CD4-positive, CD25-positive, alpha-beta regulatory T cell (primary cell): ENCODE measurements at places on chromosomes 1 and 21. TPM values are rescaled to one million over a fixed set of nuclear protein-coding genes. Genes with fewer than 3 reads are reported as not detected.

PODN gene
- not detected for polyA plus RNA-seq

GRCh38 chr1:22747021-22747734, 36.5 kb downstream of the EPHB2 start:
- H3K27ac ChIP-seq, result no peak overlapping the region
- DNase-seq, result no peak
- H3K27me3 ChIP-seq, result no peaks in the 10 kb centered on the region
- H3K36me3 ChIP-seq, result no peaks in the 10 kb centered on the region
- H3K4me3 ChIP-seq, result no peak overlapping the region

OR14K1 gene
- polyA plus RNA-seq, result not detected

DNA sequence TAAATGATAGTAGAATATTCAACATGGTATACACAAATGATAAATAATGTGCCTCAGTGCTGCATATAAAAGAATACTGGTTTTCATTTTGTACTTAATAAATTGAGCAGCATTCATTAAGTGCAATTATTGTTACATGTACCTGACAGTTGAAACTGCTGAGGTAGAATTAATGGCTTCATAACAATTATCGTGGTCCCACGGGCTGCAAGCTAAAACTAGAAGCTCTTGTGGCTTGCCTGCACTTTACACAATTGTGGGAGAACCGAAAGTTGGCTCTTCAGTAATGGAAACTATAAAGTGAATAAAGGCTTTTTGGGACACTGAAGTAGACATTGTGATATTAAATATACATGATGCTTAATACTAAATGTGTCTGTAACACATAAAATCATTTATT, 23.2 kb downstream of the INSL5 start:
- H3K36me3 ChIP-seq, result no peaks in the 10 kb centered on the region
- DNase-seq, result no peak
- H3K4me3 ChIP-seq, result no peak overlapping the region
- no peaks in the 10 kb centered on the region for H3K4me1 ChIP-seq
- peaks cover 8% of the 10 kb centered on the region for H3K27me3 ChIP-seq

DNA sequence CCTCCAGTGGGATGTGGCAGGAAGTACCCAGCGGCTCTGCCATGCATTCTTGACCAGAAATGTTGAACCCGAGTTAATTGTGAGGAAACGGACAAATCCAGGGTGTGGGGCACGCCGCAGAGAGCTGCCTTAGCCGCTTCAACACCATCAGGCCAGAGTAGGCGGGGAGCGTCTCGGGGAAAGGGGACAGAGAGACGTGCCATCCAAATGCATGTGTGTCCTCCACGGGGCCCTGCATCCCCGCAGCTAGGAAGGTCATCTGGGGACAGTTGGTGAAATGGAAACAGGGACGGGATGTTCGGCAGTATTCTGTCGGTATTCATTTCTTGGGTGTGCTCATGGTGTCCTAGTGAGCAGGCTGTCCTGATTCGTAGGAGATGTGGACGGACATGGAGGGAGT, 59.1 kb upstream of the TRAPPC10 start:
- no peak overlapping the region for H3K27ac ChIP-seq
- no peak overlapping the region for H3K4me3 ChIP-seq
- DNase-seq, result no peak

- DNase-seq, result no peak
- H3K4me1 ChIP-seq, result no peaks in the 10 kb centered on the region
- no peak overlapping the region for H3K4me3 ChIP-seq
- H3K36me3 ChIP-seq, result no peaks in the 10 kb centered on the region
- peaks cover 4% of the 10 kb centered on the region for H3K27me3 ChIP-seq
Measured at GRCh38 chr21:33684068-33684467, 41.8 kb downstream of the ITSN1 start.

CDC42SE1 gene
- 152 TPM for polyA plus RNA-seq

CELA3B gene
- not detected for polyA plus RNA-seq

GRCh38 chr1:8822373-8823294, 5.2 kb upstream of the RERE start:
- H3K36me3 ChIP-seq, result no peaks in the 10 kb centered on the region
- no peak for DNase-seq
- no peaks in the 10 kb centered on the region for H3K27me3 ChIP-seq
- H3K27ac ChIP-seq, result no peak overlapping the region

DNA sequence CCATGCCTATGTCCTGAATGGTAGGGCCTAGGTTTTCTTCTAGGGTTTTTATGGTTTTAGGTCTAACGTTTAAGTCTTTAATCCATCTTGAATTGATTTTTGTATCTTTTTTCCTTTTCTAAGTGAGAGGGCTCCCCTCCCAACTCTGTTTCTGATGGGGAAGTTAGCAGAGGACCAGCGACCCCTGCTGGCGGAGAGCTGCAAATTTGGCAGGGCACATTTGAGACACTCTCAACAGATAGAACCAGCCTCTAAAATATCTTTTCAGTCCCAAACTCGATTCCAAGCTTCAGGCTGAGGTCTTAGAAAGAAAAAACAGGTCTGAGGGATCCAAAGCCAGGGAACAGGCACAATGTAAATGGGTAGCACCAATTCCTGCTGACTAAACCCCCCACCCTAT, 32.5 kb downstream of the LRRC3 start:
- H3K27ac ChIP-seq, result no peak overlapping the region
- no peak overlapping the region for H3K4me3 ChIP-seq
- H3K36me3 ChIP-seq, result no peaks in the 10 kb centered on the region
- H3K4me1 ChIP-seq, result no peaks in the 10 kb centered on the region

DNA sequence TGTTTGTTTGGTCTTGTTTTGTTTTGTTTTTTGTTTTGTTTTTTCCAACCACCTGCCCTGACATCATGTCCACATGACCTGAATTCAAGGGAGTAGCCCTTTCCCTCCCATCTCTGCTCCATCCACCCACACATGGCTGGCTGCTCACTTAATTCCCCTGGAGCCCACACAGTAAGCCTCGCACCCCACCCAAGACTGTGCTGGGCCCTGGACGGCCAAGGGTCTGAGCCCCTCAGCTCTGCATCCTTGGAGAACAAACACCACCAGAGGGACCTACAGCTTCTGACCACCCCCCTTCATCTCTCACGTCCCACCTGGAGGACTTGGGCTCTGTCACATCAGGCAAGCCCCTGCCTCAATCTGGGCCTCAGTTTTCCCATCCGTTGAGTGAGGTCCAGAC, 39.1 kb downstream of the MATN1 start:
- peaks cover 10% of the 10 kb centered on the region for H3K4me1 ChIP-seq
- H3K27me3 ChIP-seq, result peaks cover 12% of the 10 kb centered on the region
- no peak overlapping the region for H3K4me3 ChIP-seq
- no peak for DNase-seq
- H3K27ac ChIP-seq, result no peak overlapping the region
- H3K36me3 ChIP-seq, result no peaks in the 10 kb centered on the region
